ENCODE measurements at places on chromosomes 5 and 9.

DNA sequence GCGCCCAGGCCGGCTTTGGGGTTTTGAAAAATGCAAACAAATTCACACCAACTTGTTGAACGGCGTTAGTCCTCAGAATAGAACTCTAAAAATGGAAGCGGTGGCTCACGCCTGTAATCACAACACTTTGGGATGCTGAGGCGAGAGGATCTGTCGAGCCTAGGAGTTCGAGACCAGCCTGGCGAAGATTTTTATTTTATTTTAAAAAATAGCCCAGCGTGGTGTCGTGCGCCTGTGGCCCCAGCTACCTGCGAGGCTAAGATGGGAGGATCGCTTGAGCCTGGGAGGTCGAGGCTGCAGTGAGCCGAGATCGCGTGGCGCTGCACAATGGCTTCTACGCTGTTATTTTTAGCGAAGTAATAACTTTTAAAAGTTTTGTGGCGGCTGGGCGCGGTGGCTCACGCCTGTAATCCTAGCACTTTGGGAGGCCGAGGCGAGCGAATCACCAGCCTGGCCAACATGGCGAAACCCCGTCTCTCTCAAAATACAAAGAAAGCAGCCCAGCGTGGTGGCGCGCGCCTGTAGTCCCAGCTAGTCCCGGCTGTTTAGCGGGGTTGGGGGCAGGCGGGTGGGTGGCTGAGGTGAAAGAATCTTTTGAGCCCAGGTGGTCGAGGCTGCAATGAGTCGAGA is 694 bp upstream of the PLIN2 start:
- DNase-seq, result no peak

GRCh38 chr5:147712598-147712997 is 69.9 kb downstream of the JAKMIP2 start:
- no peak for DNase-seq

- peak; percentile 45 for DNase-seq
These were observed 53.7 kb downstream of the G3BP1 start for GRCh38 chr5:151825445-151825844.

DNA sequence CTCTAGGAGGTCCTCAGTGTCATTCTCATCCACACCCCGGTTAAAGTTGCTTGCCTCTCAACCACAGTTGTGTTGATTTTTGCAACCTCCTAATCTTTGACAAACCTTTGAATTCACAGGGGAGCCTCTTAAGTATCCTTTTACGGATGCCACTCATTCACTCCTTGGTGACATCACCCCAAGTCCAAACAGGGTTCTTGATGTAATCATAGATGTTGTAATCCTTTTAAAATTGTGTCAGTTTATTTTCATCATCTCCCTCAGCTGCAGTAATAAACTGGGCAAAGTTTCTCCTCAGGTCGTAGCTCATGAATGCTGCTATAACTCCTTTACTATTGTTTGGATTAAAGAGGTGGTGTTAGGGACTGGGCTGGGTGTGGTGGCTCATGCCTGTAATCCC is 637.2 kb upstream of the NUDT12 start:
- DNase-seq, result no peak

DNA sequence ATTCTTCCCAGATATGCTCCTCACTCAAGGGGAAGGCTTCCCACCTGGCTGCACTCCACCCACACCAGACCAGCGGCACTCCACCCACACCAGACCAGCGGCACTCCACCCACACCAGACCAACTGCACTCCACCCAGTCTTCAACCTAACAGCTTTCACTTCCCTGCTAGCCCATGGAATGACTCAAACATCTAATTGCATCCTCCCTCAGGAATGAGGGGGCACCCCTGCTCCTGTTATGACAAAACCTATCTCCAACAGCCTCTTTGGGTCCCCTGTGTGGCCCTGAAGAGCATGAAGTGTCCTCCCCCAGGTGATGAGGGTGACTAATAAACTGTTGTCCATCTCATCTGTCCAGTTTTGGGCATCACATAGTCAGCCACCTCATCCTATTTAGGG is 556.6 kb upstream of the TUSC1 start:
- no peak for DNase-seq

- no peak for DNase-seq
These were observed 78.8 kb downstream of the SEMA6A start for GRCh38 chr5:116495786-116496357.

- DNase-seq, result no peak
These were observed 276.6 kb upstream of the MPDZ start for GRCh38 chr9:13555989-13556500.

GRCh38 chr9:113380869-113381378 is 4.1 kb upstream of the HDHD3 start:
- no peak for DNase-seq

GRCh38 chr5:126069329-126069728 is 353.9 kb upstream of the GRAMD2B start:
- no peak for DNase-seq

- no peak for DNase-seq
These were observed 47.7 kb downstream of the CAMK4 start for GRCh38 chr5:111271885-111272284.

GRCh38 chr5:127187706-127188105 is 102.9 kb upstream of the MEGF10 start:
- DNase-seq, result no peak

GRCh38 chr5:144731786-144732185 is 561.1 kb downstream of the KCTD16 start:
- DNase-seq, result no peak

DNA sequence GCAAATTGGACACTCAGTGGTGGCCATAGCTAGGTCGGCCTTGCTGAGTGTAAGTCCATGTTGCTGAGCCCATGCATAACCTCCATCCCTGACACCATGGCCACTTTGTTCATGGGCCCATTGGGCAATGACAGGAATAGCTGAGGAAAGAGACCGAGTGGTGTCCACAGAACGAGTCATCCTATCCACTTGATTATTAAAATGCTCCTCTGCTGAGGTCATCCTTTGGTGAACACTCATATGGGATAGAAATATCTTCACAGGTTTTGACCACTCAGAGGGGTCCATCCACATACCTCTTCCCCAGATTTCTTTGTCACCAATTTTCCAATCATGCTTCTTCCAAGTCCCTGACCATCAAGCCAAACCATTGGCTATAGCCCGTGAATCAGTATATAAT is 63.6 kb downstream of the PPIC start:
- no peak for DNase-seq

DNA sequence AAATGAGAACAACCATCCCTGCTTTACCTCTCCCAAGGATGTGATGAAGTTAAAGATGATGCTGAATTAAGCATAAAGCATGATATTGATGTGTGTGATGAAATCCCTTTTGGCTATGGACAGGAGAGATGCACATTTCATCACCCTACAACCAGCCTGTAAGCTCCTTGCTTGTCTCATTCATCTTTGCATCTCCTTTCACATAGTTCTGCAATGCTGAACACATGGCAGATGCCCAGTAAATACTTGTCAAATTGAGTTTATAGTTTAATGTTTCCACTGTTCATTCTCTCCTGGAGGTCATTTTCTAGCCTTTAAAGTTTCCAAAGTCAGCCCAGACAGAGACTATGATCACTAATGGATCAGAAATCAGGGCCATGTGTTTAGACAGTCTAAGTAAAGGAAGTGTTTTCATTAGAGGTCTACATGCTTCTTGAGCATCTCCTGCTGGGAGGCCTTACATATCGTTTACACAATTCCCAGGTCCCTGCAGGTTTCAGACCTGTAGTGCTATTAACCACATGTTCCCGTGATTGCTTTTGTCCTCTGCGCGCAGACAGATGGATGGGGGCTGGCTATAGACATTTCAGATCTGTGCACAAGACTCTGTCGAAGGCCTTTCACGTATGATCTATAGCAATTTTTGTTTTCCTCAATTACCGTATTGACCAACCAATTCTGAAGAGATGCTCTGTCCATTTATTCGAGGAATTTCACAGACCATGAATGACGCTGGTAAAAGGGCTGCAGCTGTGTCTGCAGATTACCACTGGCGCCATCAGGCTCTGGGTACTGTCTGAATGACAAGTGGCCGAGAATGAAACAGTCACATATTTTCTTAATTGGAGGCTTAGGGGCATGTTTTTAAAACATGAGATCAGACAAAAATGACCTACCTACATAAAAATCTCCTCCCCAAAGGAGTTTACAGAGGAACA is 49.0 kb upstream of the CKMT2 start:
- no peak for DNase-seq

DNA sequence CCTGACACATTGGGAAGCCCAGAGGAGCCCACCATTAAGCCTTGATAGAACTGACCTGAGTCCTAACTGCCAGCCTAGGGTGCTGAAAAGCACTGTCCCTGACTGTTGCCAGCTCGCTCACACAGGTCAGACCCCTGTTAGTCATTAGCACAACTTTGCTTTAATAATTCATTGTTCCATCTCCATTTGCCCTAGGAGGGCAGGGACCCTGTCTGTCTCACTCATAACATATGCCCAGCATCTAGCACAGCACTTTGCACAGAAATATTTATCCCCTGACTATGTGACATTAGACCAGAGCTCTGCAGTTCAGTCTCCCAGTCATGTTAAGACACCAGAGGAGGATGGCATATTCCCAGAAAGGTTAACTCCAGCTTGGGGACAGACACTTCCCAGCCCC is 61.8 kb upstream of the STXBP1 start:
- no peak for DNase-seq

GRCh38 chr9:99851500-99851822 is 29.8 kb downstream of the NR4A3 start:
- no peak for DNase-seq

DNA sequence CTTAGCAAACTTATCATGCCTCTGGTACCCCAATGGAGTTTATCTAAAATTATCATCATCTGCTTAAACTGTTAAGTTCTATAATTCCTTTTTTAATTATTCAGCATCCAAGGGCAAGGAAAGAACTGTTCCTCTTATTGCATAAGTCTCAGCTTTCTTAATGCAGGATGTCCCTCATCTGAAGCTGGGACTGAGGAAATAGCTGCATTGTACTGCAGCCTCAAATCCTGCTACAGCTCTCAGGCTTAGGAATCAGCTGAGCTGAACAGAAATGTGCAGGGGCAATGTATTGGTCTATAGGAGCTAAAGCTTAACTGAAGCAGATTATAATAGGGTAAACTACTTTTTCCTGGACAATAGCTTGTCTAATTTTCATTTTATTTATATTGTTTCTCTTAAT is 48.0 kb downstream of the HAPLN1 start:
- no peak for DNase-seq

DNA sequence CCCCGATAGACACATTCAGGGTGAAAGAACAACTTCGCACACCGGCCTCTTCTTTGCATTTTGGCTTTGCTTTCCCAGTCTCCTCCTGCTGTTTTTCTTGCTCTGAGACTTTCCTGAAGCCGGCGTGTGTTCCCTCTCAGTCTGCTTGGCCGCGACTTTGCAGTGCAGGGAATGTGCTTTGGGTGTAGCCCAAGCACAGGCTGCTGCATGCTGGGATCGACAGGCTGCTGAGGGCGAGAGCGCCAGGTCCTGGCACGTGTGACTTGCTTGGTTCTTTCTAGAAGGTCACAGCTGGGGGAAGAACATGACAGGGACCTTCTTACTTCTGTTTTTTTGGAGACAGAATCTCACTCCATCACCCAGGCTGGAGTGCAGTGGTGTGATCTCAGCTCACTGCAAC is 40.6 kb downstream of the TENT4A start:
- no peak for DNase-seq

- no peak for DNase-seq
These were observed 266.1 kb downstream of the SEMA5A start for GRCh38 chr5:9279774-9280173.

DNA sequence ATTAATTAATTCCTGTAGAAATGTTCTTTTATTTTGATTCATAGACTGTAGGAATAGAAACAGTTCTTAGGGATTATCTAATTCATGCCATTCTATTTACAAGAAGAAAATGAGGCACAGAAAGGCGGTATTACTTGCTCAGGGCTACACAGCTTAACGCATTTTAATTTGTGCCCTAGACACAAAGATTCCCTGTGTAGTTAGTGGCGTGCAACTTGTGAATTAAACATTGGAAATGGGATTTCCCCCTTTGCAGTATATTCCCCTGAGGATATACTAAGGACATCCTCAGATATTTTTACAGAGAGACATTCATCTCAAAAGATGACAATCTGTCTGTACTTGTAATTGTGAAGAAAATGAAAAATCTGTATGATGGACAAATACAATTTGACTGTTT is 108.1 kb downstream of the SGCD start:
- no peak for DNase-seq

DNA sequence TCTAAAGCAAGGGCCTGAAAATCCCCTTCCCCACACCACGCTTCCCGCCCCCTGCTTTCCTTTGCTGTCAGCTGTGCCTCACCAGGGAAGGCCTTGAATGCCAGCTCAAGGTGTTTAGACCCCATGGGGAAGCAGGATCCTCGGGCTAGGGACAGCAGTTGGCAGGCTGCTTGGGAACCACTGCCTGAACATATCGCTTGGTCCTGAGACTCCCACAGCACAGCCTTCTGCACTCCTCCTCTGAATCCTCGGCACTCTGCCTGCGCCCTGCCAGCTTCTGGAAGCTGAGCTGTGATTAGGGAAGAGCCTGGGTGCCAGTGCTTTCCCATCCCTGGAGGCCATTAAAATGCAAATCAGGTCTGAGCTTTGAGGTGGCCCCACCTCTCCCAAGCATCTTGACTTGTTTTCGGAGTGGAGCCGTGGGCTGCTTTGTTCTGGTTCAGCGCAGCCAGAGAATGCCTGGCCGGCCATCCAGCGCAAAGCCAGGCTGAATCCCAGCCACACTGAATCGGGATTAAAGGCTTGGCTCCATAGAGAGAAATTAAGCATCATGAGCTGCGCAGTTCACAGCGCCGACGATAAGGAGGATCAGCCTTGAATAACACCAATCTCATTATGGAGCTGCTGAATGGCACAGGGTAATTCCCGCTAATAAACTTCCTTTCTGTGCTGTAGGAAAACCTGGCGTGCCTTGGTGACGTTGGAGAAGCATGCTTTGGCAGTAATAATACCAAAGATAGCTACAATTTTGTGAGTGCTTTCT is 40.0 kb downstream of the AMBP start:
- no peak for DNase-seq

- no peak for DNase-seq
These were observed 79.9 kb downstream of the FNBP1 start for GRCh38 chr9:129962889-129963703.

DNA sequence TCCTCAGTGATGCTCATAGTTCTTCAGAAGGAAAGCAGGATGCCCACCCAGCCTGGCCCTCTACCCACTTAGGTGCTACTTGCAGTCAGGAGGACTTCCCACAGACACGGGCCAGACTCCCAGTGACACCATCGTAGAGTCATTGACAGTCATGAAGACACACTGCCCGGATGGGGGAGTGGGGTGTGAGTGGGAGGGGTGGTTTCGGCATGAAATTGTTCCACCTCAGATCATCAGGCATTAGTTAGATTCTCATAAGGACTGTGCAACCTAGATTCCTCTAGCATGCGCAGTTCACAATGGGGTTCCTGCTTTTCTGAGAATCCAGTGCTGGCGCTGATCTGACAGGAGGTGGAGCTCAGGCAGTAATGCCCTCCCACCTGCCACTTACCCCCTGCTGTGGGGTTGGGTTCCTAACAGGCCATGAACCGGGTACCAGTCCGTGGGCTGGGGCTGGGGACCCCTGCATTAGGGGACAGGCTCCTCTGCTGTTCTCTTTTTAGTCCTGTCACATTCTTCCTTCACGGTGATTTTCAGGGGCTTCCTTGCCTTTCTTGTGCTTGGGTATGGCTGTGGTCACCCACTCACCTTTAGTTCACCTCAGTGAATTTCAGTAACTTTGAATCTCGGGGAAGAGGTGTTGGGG is 88.2 kb upstream of the ANKRD55 start:
- DNase-seq, result no peak

GRCh38 chr9:113635586-113635985 is 172.1 kb downstream of the RGS3 start:
- no peak for DNase-seq

- DNase-seq, result no peak
These were observed 1002.7 kb downstream of the CDH18 start for GRCh38 chr5:18985171-18985758.

- DNase-seq, result peak; percentile 14
These were observed at the start of gene SPOCK1 for GRCh38 chr5:137498736-137499505. TSS of gene SPOCK1 (minus strand) at chr5:137499326.

Measured in AG09309 (cell line).